ENCODE measurements at places on chromosomes 7 and 10. TPM values are rescaled to one million over a fixed set of nuclear protein-coding genes. Genes with fewer than 3 reads are reported as not detected.

VWDE gene
- total RNA-seq: not detected

EVX1 gene
- total RNA-seq: 1.4 TPM

LARP4B gene
- total RNA-seq: 98.1 TPM

CRHR2 gene
- not detected for total RNA-seq

- no peaks in the 10 kb centered on the region for H3K27me3 ChIP-seq
- H3K27ac ChIP-seq: no peak overlapping the region
- no peaks in the 10 kb centered on the region for H3K36me3 ChIP-seq
- H3K4me3 ChIP-seq: no peak overlapping the region
Measured at GRCh38 chr10:62354916-62355315, 19.3 kb upstream of the ZNF365 start.

DNA sequence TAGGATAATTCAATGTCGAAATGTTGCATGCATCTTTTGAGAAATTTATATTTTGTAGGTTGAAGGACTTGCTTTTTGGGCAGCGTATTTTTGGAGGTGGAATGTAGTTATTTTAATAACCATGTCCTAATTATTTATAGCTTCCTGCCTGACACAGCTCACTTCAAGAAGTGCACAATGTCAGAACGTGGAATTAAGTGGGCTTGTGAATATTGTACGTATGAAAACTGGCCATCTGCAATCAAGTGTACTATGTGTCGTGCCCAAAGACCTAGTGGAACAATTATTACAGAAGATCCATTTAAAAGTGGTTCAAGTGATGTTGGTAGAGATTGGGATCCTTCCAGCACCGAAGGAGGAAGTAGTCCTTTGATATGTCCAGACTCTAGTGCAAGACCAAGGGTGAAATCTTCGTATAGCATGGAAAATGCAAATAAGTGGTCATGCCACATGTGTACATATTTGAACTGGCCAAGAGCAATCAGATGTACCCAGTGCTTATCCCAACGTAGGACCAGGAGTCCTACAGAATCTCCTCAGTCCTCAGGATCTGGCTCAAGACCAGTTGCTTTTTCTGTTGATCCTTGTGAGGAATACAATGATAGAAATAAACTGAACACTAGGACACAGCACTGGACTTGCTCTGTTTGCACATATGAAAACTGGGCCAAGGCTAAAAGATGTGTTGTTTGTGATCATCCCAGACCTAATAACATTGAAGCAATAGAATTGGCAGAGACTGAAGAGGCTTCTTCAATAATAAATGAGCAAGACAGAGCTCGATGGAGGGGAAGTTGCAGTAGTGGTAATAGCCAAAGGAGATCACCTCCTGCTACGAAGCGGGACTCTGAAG lies 620 bp downstream of the ZRANB1 start:
- peak overlapping the region; percentile 52 for H3K27ac ChIP-seq
- H3K4me1 ChIP-seq: peaks cover 38% of the 10 kb centered on the region
- DNase-seq: no peak
- no peak overlapping the region for H3K4me3 ChIP-seq
- no peaks in the 10 kb centered on the region for H3K27me3 ChIP-seq

DNA sequence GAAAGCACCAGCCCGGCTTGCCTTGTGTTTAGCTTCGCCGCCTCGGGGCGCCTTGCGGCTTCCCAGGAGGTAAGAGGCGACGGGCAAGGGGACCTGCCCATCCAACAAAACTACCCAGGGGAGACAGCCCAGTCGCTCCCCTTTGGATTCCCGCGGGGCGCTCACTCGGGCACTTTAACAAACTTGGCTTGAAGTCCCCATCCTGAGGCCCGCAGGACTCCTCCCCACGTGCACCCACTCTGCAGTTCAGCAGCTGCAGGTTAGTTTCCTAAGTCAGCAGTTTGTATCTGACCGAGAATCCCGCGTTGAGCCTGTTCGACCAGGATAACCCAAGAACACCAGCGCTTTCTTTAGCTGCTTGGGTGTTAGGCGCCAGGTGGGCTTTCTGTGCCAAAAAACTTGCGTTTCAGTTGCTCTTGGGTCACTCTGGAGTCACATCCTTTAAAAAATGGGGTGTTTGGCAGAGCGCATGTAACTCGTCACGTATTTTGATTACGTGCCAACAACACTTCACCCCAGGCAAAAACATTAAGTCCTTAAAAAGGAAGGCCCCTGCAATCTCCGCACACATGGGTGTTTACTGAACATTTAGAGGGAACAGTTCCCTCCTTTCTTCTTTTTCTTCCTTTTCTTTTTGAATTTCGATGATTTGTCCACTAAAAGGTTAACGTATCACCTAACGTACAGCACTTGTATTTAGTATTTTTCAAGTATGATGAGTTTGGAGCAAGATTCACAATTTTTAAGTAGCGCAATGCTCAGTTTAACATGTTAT lies 876 bp downstream of the DNAH11 start:
- H3K27me3 ChIP-seq: peaks cover 79% of the 10 kb centered on the region
- H3K36me3 ChIP-seq: no peaks in the 10 kb centered on the region
- no peak overlapping the region for H3K27ac ChIP-seq
- no peaks in the 10 kb centered on the region for H3K4me1 ChIP-seq

- peaks cover 5% of the 10 kb centered on the region for H3K36me3 ChIP-seq
- no peak overlapping the region for H3K4me3 ChIP-seq
- DNase-seq: no peak
- H3K4me1 ChIP-seq: peaks cover 20% of the 10 kb centered on the region
Measured at GRCh38 chr7:149718730-149719049, 54.7 kb downstream of the ZNF467 start.

DNA sequence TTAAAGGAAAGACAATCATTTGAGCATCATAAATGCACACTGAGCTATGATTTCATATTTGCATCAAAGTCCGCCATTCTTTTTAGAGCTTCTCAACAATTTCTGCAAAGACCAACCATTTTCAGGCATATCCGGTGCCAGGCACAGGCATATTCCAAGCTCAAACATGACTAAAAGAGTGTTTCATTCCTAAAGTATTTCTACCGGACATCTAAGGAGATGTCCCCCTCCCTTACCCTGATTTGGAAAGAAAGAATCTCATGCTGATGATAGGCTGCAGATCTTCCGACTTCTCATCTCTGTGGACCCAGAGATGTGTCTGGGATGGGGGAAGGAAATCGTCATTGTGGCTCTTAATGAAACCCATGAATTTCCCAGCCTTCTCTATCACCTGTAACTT lies 600.5 kb upstream of the MGMT start:
- no peaks in the 10 kb centered on the region for H3K27me3 ChIP-seq
- no peak overlapping the region for H3K27ac ChIP-seq
- H3K36me3 ChIP-seq: no peaks in the 10 kb centered on the region
- DNase-seq: no peak
- no peaks in the 10 kb centered on the region for H3K4me1 ChIP-seq

DNA sequence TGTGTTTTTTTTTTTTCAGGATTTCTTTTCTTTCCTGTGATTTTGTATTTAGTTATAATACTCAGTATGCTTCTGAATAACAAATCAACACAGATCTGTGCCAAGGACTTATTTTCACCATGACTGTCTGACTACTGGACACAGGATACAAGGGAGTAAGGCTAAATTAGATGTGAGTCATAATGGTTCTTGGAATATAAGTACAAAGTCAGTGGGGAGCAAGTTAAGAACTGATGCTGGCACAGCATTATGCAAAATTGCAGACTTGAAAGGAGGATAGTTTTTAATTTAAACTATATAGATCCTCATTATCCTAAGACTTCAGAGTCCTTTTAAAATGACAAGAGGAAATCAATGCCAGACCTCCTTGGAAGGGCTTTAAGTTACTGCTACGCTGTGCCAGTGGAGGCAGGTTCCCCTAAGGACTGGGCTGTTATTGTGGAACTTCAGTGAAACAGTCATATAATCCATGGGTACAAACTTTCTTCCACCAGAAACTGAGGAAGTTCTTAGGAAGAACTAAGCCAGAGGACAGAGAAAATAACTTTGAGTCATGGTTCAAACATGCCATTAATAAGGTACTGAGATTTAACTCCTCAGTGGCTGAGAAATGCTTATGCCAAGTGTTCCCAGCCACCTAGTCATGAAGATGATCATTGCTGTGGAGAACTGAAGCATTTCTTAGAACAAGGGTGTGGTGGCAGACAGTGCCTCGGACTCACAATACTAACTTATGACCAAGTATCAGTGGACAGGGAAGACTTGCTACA lies 531.2 kb downstream of the HTR7 start:
- no peaks in the 10 kb centered on the region for H3K4me1 ChIP-seq
- no peaks in the 10 kb centered on the region for H3K27me3 ChIP-seq
- no peaks in the 10 kb centered on the region for H3K36me3 ChIP-seq

DNA sequence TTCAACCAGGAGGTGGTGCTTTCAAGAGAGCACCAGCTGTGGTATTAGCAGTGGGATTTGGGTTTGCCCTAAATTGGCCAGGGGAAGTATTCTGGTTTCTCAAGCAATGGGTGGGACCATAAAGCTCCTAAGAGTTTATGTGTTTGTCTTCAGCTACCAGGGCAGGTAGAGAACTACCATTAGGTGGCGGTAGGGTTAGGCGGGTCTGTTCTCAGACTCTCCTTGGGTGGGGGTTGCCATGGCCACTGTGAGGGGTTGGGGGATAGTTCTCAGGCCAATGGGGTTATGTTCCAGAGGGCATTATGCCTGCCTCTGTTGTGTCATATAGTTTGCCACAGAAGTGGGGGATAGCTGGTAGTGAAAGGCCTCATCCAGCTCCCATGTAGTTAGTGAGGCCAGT lies 47.7 kb upstream of the BICC1 start:
- peaks cover 7% of the 10 kb centered on the region for H3K4me1 ChIP-seq
- DNase-seq: no peak
- no peaks in the 10 kb centered on the region for H3K27me3 ChIP-seq
- H3K27ac ChIP-seq: no peak overlapping the region
- H3K4me3 ChIP-seq: no peak overlapping the region

GRCh38 chr7:128858380-128859231 lies 4.0 kb upstream of the ATP6V1F start:
- H3K27me3 ChIP-seq: no peaks in the 10 kb centered on the region
- H3K4me3 ChIP-seq: no peak overlapping the region
- peak overlapping the region; percentile 19 for H3K27ac ChIP-seq
- no peaks in the 10 kb centered on the region for H3K36me3 ChIP-seq

DNA sequence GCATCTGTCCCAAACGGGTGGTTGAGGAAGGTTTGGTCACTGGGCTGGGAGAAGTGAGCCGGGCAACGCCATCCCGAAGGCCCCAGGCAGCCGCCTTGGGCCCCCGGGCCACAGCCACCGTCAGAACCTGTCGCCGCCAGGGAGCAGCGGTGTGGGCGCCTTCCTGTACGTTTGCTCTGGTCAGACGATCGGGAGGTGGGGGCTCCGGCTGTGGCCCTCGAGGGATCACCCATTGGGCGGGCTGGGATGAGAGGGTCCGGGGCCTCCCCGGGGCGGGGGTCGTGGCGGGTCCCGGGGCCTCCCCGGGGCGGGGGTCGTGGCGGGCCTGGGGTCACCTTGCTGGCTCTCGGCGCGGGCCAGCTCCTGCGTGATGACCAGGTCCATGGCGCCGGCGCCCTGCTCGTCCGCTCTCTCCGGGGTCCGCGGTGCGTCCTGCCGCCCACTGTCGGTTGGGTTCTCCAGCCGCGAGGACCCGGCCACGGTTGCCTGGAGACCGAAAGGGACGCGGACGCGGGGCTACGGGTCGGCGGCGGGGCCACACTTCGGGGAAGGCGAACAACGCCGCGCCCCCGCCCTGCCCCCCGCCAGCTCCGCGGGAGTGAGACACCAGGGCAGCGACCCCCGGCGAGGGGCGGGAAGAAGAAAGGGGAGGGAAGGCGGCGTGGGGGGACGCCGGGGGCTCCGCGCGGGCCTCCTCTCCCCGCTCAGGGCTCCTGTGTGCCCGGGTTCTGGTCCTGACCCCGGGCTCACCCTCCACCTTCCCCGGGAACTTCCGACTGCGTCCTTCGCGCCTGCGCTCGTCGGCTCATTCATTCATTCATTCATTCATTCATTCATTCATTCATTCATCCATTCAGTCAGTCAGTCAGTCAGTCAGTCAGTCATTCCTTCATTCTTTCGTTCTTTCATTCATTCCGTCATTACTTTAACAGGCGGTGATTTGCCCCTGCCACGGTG lies at the start of gene CFAP46:
CFAP46 (minus strand) TSS at position 470 of the 957 bp plus-strand sequence; CDS start at position 384, 86 bp downstream.
- H3K4me1 ChIP-seq: peaks cover 9% of the 10 kb centered on the region
- H3K27ac ChIP-seq: no peak within 1 kb of the TSS
- H3K4me3 ChIP-seq: peak within 1 kb of the TSS; percentile 59
- peaks cover 56% of the 10 kb centered on the region for H3K27me3 ChIP-seq
- H3K36me3 ChIP-seq: no peaks in the 10 kb centered on the region
- no peak for DNase-seq

DNA sequence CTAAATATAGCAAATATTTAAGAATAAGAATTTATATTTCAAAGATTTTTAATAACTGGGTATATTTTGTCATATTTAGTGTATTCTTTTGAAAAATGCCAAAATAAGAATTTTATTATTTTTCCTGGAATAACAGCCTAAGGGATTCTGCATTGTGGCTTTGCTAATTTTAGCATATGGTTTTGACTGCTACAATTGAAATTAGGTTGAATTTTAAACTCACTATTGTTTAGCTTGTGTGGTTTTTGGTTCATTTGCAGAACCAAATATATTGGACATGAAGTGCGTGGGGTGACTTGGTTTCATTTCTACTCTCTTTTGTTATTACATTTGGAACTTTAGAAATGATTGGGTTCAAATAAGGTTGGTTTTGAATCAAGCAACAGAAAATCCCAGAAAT lies 35.5 kb downstream of the ZNF273 start:
- no peak for DNase-seq
- no peak overlapping the region for H3K4me3 ChIP-seq
- H3K27me3 ChIP-seq: no peaks in the 10 kb centered on the region
- H3K27ac ChIP-seq: no peak overlapping the region
- H3K36me3 ChIP-seq: no peaks in the 10 kb centered on the region
- H3K4me1 ChIP-seq: no peaks in the 10 kb centered on the region

DNA sequence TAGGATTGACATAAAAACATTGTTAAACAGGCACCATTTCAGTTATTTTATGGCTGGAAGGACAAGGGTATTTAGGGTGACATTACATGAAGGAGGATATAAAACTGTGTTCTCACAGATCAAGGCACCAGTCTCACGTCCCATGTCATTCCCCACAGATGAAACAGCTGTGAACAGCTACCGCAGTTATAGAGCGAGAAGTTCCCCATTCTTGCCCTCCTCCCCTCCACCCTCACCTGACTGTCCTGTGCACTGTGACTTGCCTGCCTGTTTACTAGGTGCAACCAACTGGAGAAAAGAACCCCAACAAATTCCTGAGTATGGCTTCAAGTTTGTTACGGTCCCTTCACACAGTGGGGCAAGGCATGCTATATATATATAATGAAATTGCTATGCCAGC lies 141.6 kb downstream of the SND1 start:
- peaks cover 3% of the 10 kb centered on the region for H3K4me1 ChIP-seq
- H3K4me3 ChIP-seq: no peak overlapping the region
- H3K27me3 ChIP-seq: no peaks in the 10 kb centered on the region
- no peak for DNase-seq

DNA sequence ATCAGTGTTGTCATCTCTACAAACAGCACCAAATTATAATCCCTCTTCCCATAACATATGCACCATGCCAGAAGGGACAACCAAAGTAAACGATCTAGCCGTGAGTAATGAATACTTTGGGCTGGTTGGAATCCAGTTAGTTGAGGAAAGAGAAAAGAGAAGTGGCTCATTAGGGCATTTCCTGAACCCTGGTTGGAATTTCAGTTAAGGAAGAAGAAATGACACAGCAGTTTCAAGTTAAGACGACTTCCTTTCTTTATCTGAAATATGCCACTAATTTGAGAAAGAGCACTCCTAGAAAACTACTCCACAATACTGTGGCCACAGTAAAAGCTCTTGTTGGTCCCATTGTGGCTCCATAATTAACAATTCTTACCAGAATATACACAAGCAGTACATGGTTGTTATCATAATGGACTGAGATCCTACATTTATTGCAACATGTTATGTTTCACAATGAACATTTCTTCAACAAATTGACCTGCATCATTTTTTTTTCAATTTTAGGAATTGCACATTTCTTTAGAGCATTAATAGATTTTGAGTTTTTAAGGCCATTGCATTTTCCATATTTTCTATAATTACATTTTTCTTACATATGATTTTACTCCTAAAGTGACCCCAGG lies at the start of gene TFEC:
TFEC (minus strand) TSS at position 113 of the 626 bp plus-strand sequence. CDS start 46,322 bp downstream, outside the sequence.
- no peaks in the 10 kb centered on the region for H3K36me3 ChIP-seq
- no peak for DNase-seq
- H3K27ac ChIP-seq: no peak within 1 kb of the TSS
- no peak within 1 kb of the TSS for H3K4me3 ChIP-seq

All from transverse colon (tissue), 4 donors.